ENCODE measurements at places on chromosomes 13 and 19. TPM values are rescaled to one million over a fixed set of nuclear protein-coding genes. Genes with fewer than 3 reads are reported as not detected.

The KIR2DL1 gene
- polyA plus RNA-seq: not detected

The FGF22 gene
- polyA plus RNA-seq: 0.07 TPM

The SIGLECL1 gene
- not detected for polyA plus RNA-seq

The PIP5K1C gene
- 23.9 TPM for polyA plus RNA-seq

The R3HDM4 gene
- polyA plus RNA-seq: 47.1 TPM

The NTF4 gene
- polyA plus RNA-seq: not detected

The CLN5 gene
- 18.2 TPM for polyA plus RNA-seq

The KCNN1 gene
- 0.03 TPM for polyA plus RNA-seq

The ZNF575 gene
- polyA plus RNA-seq: 0.38 TPM

The RNF113B gene
- polyA plus RNA-seq: not detected

The TGFBR3L gene
- 0.76 TPM for polyA plus RNA-seq

All from heart left ventricle (tissue), 16 donors.